AG04450 (cell line): ENCODE measurements at places on chromosomes 3 and 15.

DNA sequence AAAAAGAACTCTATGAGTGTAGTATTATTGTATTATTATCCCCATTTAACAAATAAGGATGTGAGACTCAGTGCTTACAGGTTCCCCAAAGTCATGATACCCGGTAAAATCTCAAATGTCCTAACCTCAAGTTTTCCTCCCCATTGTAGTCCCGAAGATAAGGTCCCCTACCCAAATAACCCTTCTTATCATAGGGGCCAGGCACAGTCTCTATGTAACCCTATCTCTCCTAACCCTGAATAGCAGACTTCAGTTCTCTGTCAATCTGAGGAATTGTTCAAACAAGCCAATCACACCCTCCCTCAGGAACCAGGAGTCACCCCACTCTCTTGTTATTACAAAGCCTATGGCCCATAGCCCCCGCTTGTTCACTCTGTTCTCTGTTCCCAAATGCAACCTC lies 10.5 kb upstream of the SUSD5 start:
- DNase-seq = no peak

- DNase-seq = no peak
Measured at GRCh38 chr3:54494209-54494608, 371.9 kb downstream of the CACNA2D3 start.

DNA sequence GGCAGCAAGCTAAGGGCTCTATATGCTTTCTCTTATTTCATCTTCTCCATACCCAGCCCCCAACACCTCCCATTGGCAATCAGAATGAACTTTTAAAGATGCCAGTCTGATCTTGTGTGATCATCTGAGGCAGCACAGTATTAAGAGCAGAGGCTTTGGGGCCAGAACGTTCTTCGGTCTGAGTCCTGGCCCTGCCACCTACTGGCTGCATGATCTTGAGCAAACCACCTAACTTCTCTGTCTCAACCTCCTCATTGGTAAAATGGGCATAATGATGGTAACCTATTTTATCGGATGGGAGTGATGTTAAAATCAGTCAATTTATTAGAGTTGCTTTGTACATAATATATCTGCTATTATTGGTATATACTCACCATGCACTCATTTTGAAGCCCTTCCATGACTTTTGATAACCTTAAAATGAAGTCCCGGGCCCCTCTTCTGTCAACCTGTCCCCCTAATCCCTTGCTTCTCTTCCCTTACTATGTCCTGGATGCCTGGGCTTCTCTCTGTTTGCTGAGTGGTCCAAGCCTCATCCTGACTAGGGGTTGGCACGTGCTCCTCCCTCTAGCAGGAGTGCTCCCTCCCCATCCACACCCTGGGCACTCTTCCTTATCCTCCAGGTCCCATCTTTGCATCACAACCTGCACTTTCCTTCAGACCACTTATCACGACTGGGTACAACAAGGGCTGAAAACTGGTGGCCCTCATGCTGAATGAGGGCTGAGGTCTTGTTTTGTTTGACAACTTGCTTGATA lies 6.3 kb downstream of the EFCAB12 start:
- DNase-seq = no peak

DNA sequence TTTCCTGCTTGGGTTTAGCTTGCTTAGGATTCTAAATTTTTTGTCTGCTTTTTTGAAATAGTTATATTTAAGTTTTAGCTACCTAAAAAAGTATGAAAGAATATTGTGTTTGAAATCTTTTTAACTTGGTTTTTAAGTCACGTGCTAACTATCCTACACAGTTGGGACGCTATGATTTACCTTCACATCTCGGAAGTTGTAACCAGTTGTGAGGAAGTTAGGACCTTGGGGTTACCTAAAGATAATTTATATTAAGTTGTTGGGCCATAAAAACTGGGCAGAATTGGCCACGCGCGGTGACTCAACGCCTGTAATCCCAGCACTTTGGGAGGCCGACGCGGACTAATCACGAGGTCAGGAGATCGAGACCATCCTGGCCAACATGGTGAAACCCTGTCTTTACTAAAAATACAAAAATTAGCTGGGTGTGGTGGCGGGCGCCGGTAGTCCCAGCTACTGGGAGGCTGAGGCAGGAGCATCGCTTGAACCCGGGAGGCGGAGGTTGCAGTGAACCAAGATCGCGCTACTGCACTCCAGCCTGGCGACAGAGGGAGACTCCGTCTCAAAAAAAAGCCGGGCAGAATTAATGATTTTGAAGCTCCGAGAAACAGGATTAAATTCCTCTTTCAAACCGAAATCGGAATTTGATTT lies 1.0 kb downstream of the ZFAND6 start:
- no peak for DNase-seq

GRCh38 chr15:59221511-59222505 lies 15.2 kb downstream of the LDHAL6B start:
- DNase-seq = peak; percentile 68

- DNase-seq = no peak
Measured at GRCh38 chr3:133237380-133237779, 162.5 kb upstream of the BFSP2 start.

GRCh38 chr3:25463836-25464418 lies 35.9 kb downstream of the RARB start:
- DNase-seq = no peak

DNA sequence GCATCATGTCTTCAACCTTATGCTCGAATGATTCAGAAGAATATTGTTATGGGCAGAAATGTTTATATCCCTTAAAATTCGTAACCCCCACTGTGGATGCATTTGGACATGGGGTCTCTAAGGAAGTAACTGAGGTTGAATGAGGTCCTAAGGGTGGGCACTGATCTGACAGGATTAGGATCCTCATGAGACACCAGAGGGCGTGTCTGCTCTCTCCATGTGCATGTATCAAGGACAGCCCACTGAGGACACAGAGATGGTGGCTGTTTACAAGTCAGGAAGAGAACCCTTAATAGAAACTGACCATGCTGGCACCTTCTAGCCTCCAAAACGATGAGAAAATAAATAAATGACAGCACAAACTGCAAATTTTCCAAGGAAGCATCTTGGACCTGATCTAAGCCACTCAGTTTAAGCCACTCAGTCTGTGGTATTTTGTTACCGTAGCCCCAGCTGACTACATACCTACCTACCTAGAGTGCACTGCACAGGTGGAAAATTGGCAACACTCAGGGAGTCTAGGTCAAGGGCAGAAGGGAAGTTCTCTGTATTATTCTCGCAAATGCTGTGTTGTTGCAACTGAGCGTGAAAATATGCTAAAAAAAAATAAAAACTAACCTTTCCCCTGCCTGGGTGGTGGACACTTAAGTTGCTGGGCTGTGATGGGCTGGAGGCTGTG lies 126.6 kb downstream of the TJP1 start:
- no peak for DNase-seq

DNA sequence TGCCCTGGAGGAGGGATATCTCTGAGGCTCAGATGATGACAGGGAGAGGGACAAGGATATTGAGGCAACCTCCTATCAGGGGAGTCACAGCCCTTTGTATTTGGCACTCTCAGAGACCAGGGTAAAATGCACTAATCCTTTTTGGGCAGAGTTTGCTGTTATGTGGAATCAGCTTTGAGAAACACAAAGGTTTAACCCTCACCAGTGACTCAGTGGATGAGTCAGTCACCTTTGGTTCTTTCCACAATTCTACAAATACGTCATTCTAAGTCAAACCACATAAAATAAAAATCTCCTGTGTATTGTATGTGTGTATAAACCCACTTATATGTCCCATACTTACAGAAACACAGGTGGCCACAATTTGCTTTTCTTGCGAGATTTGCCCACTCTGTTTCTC lies 5.1 kb downstream of the LSAMP start:
- DNase-seq = peak; percentile 39

DNA sequence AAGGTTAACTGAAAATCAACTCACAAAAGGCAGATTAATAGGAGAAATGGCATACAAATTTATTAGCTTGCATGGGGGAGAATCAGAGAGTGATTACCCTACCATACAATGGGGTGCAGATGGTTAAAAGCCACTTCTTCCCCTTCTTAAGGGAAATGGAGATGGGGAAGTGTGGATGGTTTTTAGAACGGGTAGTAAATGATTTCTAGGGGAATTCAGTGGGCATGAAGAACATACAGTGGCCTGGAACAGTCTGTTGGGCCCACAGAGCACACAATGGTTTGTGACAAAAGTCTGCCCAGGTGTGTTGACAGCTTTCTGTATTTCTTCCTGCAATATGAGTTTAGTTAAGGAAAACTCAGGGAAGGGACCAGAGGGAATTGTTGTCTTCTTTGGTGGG lies 61.0 kb downstream of the C3orf80 start:
- DNase-seq = no peak
